ENCODE measurements at places on chromosomes 7 and 10.

DNA sequence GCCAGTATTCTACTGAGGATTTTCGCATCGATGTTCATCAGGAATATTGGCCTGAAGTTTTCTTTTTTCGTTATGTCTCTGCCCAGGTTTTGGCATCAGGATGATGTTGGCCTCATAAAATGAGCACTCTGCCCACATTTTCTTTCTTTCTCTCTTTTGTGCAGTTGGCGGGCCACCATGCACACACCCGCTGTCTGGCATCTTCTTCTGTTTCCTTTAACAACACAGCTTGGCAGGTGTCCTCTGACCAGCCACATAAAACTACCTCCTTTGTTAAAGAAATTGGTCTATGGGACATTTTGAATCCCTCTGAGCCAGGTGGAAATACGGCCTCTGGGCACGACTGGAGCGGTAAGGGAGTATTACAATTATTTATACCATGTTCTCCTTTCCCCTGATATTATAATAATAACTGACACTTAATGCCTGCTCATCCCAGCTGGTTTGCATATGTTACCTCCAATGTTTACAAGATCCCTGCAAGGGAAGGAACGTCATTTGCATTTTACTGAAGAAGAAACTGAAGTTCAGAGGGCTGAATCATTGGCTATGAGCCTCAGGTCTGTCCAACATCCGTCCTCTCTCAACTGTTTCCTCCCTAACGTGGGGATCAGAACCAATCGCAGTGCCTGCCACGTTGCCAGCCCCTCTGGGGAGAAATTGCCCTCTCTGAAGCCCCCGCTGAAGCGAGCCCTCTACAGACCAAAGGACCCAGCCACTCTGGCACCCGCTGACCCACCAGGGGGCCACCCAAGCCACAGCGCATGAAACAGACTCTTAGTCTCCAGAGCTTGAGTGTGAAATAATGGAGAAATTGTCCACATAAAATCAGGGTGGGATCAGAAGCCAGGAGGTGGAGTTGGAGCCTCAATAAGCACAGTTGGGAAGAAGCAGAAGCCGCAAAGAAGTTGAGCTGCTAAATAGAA is 125.0 kb upstream of the FOXK1 start:
- DNase-seq, result no peak

GRCh38 chr7:80548840-80549530 is 37.1 kb upstream of the GNAT3 start:
- DNase-seq, result no peak

GRCh38 chr7:3747467-3747866 is 446.4 kb downstream of the SDK1 start:
- no peak for DNase-seq

- no peak for DNase-seq
Measured at GRCh38 chr10:17548162-17548561, 69.0 kb downstream of the HACD1 start.

DNA sequence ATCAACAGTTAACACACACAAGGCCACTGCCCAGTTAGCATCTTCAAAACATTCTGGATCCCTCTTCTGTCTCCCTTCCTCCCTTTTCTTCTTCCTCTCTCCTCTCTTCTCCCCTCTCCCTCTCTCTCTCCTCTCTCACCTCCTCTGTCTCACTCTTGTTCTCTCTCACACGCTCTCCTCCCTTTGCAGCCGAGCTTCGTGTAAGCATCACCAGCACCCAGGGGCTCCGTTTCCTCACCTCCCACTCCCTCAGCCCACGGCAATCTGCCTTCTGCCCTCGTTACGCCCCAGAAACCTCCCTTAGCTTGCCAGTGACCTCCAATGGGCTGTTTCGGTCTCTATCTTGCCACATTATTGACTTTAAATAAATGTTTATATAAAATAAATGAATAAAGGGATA is 147.4 kb downstream of the TEX36 start:
- DNase-seq, result no peak

- no peak for DNase-seq
Measured at GRCh38 chr7:125033506-125033905, 103.9 kb upstream of the POT1 start.

GRCh38 chr10:102781090-102781920 is 37.6 kb downstream of the WBP1L start:
- DNase-seq, result no peak

- no peak for DNase-seq
Measured at GRCh38 chr7:50181081-50181480, 88.0 kb upstream of the ZPBP start.

DNA sequence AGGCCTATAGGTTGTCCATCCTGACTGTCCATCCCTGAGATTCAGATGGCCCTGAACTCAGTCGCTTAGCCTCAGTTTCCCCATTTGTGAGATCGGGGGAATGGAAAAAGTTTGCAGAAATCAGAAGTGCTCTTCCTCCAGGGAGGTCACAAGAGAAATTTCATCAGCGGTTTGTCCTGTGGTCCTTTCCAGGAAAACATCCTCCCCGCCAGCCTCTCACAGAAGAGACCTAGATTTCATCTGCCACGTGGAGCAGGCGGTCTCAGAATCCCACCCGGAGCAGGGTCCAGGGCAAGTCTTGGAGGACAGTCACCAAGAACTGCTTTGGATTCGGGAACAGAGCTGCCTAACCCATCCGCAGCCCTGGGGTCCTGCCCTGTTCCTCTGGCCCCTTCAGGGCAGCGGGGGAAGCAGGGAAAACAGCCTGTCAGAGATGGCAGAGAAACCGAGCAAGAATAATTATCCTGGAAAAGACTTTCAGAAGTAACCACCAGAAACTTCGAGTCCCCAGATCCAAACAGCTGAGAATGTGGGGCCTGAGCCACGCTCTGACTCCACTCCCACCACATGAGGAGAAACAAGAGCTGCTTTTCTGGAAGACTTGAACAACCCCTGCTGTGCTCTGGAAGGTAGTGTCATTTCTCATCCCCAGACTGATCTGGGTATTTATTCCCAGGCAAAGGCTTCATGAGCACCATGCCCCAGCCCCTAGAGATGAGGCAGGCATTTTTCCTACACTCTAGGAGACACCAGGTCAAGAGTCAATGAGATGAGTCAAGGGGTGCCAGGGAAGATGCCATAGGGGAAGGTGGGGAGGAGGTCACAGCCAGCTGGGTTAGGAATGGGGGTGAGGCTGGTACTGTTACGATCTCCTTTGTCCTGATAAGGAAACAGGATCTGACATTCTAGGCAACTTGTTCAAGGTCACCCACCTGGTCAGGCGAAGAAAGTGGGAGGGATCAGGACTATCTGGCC is 1.1 kb upstream of the TNS3 start:
- DNase-seq, result no peak

GRCh38 chr10:55305285-55305684 is 504.3 kb upstream of the PCDH15 start:
- no peak for DNase-seq

- DNase-seq, result no peak
Measured at GRCh38 chr10:29512425-29512974, 122.3 kb downstream of the SVIL start.

- no peak for DNase-seq
Measured at GRCh38 chr7:99835189-99835588, 7.4 kb downstream of the CYP3A43 start.
